NCI-H2081 treated with DMSO at 0.1 percent for 48 hours (cell line): ENCODE measurements at places on chromosomes 12 and 14.

DNA sequence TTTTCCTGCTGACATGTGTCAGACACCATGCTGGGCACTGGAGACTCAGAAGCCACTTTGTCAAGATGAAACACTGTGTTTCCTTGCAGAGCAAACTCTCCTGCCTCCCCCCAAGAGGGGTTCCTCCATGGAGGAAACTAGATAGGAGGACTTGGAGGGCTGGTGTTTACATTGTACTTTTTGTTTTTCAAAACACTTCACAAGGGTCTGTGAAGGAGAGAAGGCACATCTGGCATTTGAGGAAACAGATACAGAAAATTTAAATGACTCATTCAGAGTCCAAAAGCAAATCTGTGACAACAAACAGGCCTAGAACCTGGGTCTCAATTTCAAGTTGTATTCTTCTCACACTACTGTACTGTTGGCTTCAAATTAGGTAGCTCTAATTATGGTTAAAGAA is 6.7 kb upstream of the CDKL1 start:
- DNase-seq: no peak

DNA sequence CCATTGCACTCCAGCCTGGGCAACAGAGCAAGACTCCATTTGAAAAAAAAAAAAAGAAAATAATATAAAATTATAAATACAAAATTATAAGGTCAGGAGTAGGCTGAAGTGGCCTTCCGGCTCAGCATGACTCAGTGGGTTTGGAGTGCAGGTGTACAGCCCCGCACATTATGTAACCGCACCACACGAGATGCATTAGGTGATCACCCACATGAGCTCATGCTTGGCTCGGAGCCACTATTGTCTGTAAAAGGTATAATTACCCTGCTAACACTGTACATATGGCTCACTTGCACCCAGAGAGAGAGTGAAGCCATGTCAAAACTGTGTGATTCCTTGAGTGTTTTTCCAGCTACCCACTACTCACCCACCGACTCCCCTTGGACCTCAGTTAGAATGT is 557.0 kb downstream of the SLC6A15 start:
- DNase-seq: no peak

DNA sequence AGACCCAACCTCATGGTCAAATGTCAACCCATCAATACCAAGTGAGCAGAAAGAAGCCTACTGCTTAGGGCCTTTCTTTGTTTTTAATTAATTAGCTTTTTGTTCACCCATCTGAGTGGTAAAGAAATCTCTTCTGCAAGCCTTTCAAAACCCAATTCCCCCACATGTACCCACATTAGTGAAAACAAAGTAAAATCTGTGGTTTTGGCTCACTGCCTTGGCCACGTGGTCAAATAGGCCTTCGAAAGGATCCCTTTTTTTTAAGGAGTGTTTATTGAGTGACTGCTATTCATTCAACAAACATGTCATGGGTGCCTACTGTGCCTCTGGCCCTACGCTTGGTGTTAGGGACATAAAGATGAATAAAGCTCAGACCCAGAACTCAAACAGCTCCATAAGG is 160.1 kb downstream of the NUAK1 start:
- DNase-seq: no peak

GRCh38 chr12:76266797-76267196 is 81.4 kb downstream of the BBS10 start:
- DNase-seq: no peak

DNA sequence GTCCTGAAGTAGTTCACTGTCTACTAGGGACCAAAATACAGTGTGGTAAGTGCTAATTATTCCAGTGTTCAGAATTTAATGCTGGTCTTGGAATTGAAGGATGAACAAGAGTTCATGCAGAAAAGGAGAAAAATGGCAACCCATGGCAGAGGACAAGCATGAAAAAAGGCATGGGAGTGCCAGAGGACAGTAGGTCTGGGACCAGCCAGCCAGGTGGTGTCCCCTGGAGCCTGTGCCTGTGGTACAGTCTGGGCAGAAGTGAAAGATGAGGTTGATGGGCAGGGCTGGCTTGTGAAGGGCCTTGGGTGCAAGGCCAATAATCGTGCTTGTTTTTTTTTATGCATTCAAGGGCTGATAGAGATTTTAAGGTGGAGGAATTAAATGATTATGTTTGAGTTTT is 21.0 kb downstream of the C12orf75 start:
- DNase-seq: no peak

DNA sequence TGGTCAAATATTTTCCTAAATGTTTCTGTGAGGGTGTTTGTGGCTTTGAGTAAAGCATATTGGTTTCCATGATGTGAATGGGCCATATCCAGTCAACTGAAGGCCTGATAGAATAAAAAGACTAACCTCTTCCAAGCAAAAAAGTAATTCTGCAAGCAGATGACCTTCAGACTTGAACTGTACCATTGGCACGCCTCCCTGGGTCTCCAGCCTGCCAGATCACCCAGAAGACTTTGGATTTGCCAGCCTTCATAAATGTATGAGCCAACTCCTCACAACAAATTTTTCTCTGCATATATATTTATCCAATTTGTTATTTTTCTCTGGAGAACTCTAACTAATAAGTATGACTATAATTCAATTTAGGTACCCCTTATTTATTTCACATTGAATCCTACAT is 190.3 kb downstream of the KIF21A start:
- DNase-seq: no peak

DNA sequence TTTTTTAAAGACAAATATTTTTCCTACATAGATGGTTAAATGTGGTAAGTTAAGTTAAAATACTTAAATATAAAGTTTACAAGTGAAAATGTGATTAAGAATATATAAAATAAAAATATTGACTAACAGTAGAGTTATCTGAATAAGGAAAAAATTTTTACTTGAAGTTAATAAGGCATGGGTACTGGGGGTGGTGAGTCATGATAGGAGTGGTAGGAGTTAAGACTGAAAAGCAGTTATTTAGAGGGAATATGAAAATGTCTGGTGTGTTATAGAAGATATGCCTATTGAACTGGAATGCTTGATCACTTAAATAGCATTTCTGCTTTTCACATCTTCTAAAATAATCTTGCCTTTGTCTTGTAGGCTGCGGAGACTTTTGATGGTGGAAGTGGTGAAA is 68.7 kb downstream of the CCDC91 start:
- no peak for DNase-seq

GRCh38 chr12:46388427-46389021 is 16.0 kb upstream of the SLC38A2 start:
- no peak for DNase-seq

GRCh38 chr12:41950455-41950854 is 194.2 kb downstream of the GXYLT1 start:
- DNase-seq: no peak

GRCh38 chr12:19654650-19655376 is 215.5 kb downstream of the AEBP2 start:
- DNase-seq: no peak

GRCh38 chr12:46271863-46272262 is 3.0 kb upstream of the SLC38A1 start:
- no peak for DNase-seq

- DNase-seq: no peak
These were observed 7.8 kb upstream of the CACNA2D4 start for GRCh38 chr12:1926251-1926657.

DNA sequence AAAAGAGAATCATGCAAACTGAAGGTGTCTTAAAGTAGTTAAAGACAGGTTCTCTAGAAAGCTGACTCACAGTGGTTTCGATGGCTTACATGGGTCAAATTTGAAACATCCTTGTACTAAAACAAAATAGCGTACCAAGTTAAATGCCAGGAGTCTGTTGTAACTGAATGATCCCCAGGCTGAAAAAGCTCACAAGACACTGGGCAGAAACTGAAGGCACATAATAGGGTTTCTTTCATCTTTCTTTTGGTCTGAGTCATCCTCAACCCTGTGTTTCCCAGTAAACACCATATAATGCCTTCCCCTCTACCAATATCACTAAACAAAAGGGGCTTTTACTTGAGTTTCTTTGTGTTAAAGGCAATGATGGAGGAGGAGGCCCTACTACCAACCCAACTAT is 12.8 kb downstream of the ZFYVE1 start:
- DNase-seq: no peak

GRCh38 chr14:97850466-97850865 is 1053.3 kb downstream of the VRK1 start:
- no peak for DNase-seq

GRCh38 chr14:26896447-26896846 is 298.6 kb upstream of the NOVA1 start:
- no peak for DNase-seq

DNA sequence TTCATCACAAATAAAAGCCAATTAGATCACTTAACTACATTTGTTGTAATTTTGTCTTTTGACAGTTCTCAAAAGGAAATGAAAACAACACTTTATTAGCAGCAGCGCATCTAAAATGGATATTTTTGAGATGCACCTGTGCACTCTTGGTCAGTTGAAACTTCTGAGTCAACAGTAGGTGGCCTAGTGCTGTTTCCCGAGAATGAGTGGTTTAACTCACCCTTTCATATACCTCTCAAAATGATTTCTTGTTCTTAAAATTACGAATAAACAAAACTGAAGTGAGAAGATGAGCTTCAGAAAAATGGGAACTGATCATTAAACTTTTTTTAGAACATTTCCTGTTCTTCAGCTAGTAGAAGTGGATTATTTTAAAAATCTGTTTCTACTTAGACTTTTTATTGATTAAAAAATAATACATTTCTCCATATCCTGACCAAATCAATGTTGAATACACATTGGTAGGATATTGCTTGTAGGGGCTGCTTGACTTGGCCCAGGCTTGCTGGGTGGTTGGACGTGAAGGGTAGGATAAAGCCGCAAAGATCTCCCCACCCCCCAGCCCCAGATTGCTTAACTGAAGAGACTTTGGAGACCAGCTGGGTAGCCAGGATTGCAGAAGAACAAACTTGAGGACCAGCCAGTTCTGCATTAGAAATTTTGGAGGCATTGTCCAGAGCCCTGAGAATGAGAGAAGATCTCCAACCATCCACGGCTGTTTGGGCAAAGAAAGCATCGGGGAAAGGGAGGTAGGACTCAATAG is 22.3 kb upstream of the STK38L start:
- no peak for DNase-seq

GRCh38 chr12:93441081-93441616 is 598 bp downstream of the UBE2N start:
- no peak for DNase-seq
